Nephron progenitor cell (in vitro differentiated cells): ENCODE measurements at places on chromosomes 4 and X.

- peak overlapping the region; percentile 79 for H3K27ac ChIP-seq
- peaks cover 76% of the 10 kb centered on the region for H3K4me1 ChIP-seq
- DNase-seq: no peak
- H3K4me3 ChIP-seq: no peak overlapping the region
- H3K36me3 ChIP-seq: peaks cover 52% of the 10 kb centered on the region
These were observed 70.5 kb downstream of the HADH start for GRCh38 chr4:108060164-108060563.

DNA sequence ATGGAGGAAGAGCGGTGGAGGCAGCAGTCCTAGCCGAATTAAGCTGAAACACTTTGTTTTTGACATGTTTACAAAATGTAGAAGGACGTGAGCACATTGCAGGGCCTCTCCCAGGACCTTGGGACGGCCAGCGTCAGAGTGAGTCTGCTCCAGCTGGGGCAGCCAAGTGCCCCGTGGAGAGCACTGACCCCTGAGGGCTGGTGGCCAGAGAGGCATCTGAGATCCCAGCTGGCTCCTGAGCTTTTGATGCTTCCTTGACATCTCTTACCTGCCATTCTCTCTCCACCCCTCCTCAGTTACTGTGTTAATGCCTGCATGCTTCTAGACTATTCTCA lies 24.7 kb downstream of the NAT8L start:
- DNase-seq: no peak
- no peaks in the 10 kb centered on the region for H3K36me3 ChIP-seq
- no peaks in the 10 kb centered on the region for H3K4me1 ChIP-seq
- no peak overlapping the region for H3K27ac ChIP-seq
- no peak overlapping the region for H3K4me3 ChIP-seq

GRCh38 chr4:87657525-87657924 lies 7.4 kb downstream of the DMP1 start:
- DNase-seq: no peak
- no peak overlapping the region for H3K27ac ChIP-seq
- H3K27me3 ChIP-seq: peaks cover 3% of the 10 kb centered on the region
- H3K36me3 ChIP-seq: no peaks in the 10 kb centered on the region
- H3K4me1 ChIP-seq: peaks cover 37% of the 10 kb centered on the region

GRCh38 chr4:153798901-153799693 lies 10.2 kb upstream of the SFRP2 start:
- no peak for DNase-seq
- H3K27me3 ChIP-seq: peaks cover 12% of the 10 kb centered on the region
- H3K27ac ChIP-seq: peak overlapping the region; percentile 89
- H3K36me3 ChIP-seq: no peaks in the 10 kb centered on the region
- peaks cover 58% of the 10 kb centered on the region for H3K4me1 ChIP-seq
- no peak overlapping the region for H3K4me3 ChIP-seq

- H3K27me3 ChIP-seq: no peaks in the 10 kb centered on the region
- no peak overlapping the region for H3K4me3 ChIP-seq
- peaks cover 17% of the 10 kb centered on the region for H3K4me1 ChIP-seq
- DNase-seq: no peak
- no peak overlapping the region for H3K27ac ChIP-seq
These were observed 420.4 kb upstream of the AGA start for GRCh38 chr4:177862541-177863176.

GRCh38 chrX:54928876-54929275 lies 8.3 kb downstream of the TRO start:
- no peaks in the 10 kb centered on the region for H3K4me1 ChIP-seq
- H3K27me3 ChIP-seq: no peaks in the 10 kb centered on the region
- H3K27ac ChIP-seq: no peak overlapping the region
- H3K4me3 ChIP-seq: no peak overlapping the region
- no peak for DNase-seq
